ENCODE measurements at places on chromosomes 2 and 18. TPM values are rescaled to one million over a fixed set of nuclear protein-coding genes. Genes with fewer than 3 reads are reported as not detected.

CAPN14 gene
- 0.26 TPM for total RNA-seq

CXCR2 gene
- total RNA-seq: 0.30 TPM

DNA sequence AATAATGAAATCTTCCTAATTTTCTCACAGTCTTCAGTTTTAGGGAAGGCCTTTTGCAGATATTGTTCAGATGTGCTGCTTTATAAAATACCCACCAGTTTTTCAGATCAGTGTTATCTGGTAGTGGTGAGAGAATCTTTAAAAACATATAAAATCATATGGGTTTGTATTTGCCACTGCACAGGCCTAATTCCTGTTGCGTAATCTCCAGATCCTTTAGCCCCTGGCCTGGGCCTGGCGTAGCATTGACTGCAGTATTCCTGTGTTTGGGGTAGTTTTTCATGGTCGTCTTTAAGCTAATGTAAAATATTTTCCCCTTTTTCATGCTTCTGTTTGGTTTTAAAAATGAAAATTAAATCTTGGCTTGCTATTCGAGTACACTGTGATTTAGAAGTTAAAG, 43.2 kb downstream of the TSHZ1 start:
- DNase-seq: no peak

GRCh38 chr2:134124047-134124753, 129.7 kb upstream of the MGAT5 start:
- DNase-seq: no peak

DNA sequence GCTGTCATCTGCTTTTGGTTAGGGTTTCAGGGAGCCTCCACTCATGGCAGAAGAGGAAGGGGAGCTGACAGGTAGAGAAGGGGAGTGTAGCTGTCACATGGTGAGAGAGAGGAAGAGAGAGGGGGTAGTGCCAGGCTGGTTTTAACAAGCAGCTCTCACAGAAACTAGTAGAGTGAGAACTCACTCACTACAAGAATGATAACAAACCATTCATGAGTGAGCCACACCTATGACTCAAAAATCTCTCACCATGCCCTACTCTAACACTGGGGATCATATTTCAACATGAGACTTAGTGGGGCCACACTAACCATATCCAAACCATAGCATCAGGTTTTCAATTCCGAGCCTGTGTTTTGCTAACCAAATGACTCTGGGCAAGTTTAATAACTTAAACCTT, 274.9 kb upstream of the VWC2L start:
- no peak for DNase-seq

All from activated CD8-positive, alpha-beta memory T cell treated with anti-CD3 and anti-CD28 coated beads, Interleukin-2, amount 10 ng/mL, durations not matched to agents 7 days and 5 days (primary cell).